Pancreas (tissue), 10 donors: ENCODE measurements at places on chromosomes 3 and 15. TPM values are rescaled to one million over a fixed set of nuclear protein-coding genes. Genes with fewer than 3 reads are reported as not detected.

The ISLR2 gene
- polyA plus RNA-seq: 0.23 TPM

The INKA1 gene
- 1.6 TPM for polyA plus RNA-seq

The IMPG2 gene
- 0.04 TPM for polyA plus RNA-seq

The CDHR4 gene
- polyA plus RNA-seq: not detected

The GOLGA8G gene
- polyA plus RNA-seq: 0.08 TPM

The OGG1 gene
- polyA plus RNA-seq: 11.2 TPM

The ROPN1 gene
- polyA plus RNA-seq: not detected

The ACP3 gene
- polyA plus RNA-seq: 2.1 TPM

The EHHADH gene
- polyA plus RNA-seq: 3.6 TPM

The GRM7 gene
- not detected for polyA plus RNA-seq

The CYP1A1 gene
- polyA plus RNA-seq: 1.1 TPM

The HYAL1 gene
- 11.7 TPM for polyA plus RNA-seq

The CA12 gene
- 21.0 TPM for polyA plus RNA-seq

The FGF7 gene
- polyA plus RNA-seq: 6.5 TPM

The SOX14 gene
- not detected for polyA plus RNA-seq

The SLC6A6 gene
- 2.4 TPM for polyA plus RNA-seq

The LAMB2 gene
- 438 TPM for polyA plus RNA-seq

The AADACL2 gene
- not detected for polyA plus RNA-seq

The RLBP1 gene
- polyA plus RNA-seq: 0.19 TPM

The DISP2 gene
- polyA plus RNA-seq: 4.1 TPM

The SLCO2A1 gene
- 17.5 TPM for polyA plus RNA-seq

The RARRES1 gene
- 2.6 TPM for polyA plus RNA-seq

The ADAMTS17 gene
- polyA plus RNA-seq: 10.6 TPM

The B2M gene
- polyA plus RNA-seq: 443 TPM

The UROC1 gene
- 0.09 TPM for polyA plus RNA-seq

The PLOD2 gene
- 19.6 TPM for polyA plus RNA-seq

The PAQR5 gene
- 5.7 TPM for polyA plus RNA-seq

The STAB1 gene
- polyA plus RNA-seq: 122 TPM

The RBP2 gene
- polyA plus RNA-seq: 1.4 TPM

The NDN gene
- 38.9 TPM for polyA plus RNA-seq

The ERICH6 gene
- not detected for polyA plus RNA-seq

The SPG21 gene
- polyA plus RNA-seq: 39.1 TPM

The PLAAT1 gene
- 0.94 TPM for polyA plus RNA-seq

The CLRN1 gene
- not detected for polyA plus RNA-seq

The PAQR9 gene
- not detected for polyA plus RNA-seq

The KCNAB1 gene
- 4.9 TPM for polyA plus RNA-seq

The TP63 gene
- 0.02 TPM for polyA plus RNA-seq

The RASL12 gene
- polyA plus RNA-seq: 2.8 TPM

The FBLN2 gene
- polyA plus RNA-seq: 2.4 TPM

The CLDN16 gene
- polyA plus RNA-seq: 0.09 TPM

The RPUSD2 gene
- 4.4 TPM for polyA plus RNA-seq

The ADAMTSL3 gene
- polyA plus RNA-seq: 1.4 TPM

The HHATL gene
- polyA plus RNA-seq: 17.8 TPM

The WWTR1 gene
- 18.9 TPM for polyA plus RNA-seq

The OR4F6 gene
- polyA plus RNA-seq: not detected

The GOLGA6L24 gene
- not detected for polyA plus RNA-seq

The KCNMB2 gene
- polyA plus RNA-seq: 38.0 TPM

The HDC gene
- polyA plus RNA-seq: 0.23 TPM

The ARL13B gene
- polyA plus RNA-seq: 3.4 TPM

The HIGD2B gene
- polyA plus RNA-seq: not detected

The DNASE1L3 gene
- 0.38 TPM for polyA plus RNA-seq

The ZBED2 gene
- 0.02 TPM for polyA plus RNA-seq

The POLR2M gene
- 47.4 TPM for polyA plus RNA-seq

The SGO1 gene
- polyA plus RNA-seq: 0.09 TPM

The MESP2 gene
- 0.12 TPM for polyA plus RNA-seq
